ENCODE measurements at places on chromosomes 7 and 10.

DNA sequence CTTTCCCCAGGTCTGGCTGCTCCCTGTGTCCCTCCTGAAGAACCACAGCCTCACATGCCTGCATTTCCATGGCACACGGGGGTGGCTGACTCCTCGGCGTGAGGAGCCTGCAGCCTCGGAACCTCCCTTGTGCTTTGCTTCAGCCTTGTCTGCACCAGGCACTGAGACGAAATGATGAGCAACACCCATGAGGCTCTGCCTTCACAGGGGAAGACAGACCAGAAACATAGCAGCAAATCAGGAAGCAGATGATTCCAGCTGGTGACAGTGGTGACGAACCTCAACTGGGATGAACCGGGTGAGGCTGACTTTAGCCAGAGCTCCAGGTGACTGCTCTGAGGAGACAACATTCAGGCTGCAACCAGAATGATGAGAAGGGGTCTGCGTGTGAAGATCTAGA lies 84.5 kb upstream of the SMNDC1 start:
- no peak for DNase-seq

- no peak for DNase-seq
Observed at GRCh38 chr7:158414486-158414961, 173.1 kb downstream of the PTPRN2 start.

DNA sequence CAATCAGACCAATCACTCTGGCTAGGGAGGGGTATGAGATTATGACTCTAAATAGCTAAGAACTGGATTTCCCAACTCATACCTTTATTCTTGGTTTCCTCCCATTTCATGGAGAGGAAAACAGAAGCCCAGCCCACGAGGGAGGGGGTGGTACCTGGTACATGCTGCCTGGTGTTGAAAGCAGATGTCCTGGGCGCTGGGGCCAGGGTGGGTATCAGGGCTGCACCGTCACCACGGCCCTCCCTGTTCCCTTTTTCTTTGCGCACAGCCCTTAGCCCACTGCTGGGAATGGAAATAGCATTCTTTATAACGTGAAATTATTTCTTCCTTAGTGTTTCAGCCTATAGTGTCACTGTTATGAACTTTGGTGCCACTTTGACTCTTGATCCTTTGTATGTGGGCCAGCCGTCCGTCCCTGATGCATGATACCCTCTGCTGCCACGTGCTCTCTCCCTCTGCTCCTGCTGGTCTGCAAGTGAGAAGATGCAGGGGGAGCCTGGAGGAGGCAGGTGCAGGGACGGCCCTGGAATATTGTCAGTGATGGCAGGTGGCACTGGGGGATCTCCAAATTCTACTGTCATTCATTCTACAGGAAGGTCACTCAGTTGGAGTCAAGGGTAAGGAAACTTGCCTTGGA lies 158.5 kb downstream of the CDH23 start:
- no peak for DNase-seq

DNA sequence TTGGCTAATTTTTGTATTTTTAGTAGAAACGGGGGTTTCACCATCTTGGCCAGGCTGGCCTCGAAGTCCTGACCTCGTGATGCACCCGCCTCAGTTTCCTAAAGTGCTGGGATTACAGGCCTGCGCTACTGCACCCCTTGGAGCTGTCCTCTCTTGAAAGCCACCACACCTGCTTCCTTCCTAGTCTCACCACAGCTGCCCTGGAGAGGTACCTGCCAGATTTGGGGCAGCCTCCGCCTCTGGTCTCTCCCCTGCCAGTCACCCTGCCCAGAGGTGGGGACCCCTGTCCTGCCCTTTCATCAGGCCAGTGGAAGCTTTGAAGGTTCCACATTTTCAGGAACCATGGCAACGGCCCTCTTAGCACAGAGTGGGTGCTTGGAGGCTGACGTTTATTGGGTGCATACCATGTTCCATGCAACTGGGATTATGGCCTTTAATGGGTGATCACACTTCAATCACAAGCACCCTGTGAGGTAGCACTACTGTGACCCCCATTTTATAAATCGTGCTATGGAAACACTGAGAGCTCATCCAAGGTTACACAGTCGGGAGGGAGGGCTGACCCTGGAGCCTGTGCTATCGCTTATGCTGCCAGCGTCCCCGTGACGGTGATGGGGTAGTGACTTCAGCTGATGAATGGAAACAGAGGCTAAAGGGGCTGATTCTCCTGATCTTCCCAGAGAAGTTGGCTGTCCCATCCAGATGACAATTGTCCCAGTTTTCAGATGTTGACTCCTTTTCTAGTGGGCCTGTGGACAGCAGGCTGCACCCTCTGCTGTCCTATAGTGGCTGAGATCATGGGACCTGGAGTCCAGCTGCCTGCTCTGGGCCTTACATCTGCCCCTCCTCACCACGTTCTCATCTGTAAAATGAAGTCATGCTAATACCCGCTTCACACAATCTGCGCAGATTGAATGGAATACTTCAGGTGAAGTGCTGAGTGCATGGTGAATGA lies 11.5 kb upstream of the FGFR2 start:
- no peak for DNase-seq

DNA sequence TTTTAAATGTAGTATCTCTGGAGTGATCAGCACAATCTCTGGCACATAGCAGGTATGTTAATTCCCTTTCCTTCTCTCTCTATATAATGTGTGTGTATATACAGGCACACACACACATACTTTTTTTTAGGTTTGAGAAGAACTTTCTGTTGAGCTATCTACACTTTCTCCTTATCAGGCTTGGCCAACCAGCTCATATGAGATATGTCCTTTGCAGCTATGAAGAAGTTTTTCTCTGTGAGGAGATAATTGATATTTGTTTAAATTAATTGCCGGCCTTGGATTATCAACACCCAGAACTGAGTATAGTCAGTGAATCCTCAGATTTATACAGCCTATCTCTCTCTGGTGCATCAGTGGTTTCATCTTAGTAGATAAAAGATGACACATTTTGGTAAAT lies 2.3 kb upstream of the MCU start:
- no peak for DNase-seq

DNA sequence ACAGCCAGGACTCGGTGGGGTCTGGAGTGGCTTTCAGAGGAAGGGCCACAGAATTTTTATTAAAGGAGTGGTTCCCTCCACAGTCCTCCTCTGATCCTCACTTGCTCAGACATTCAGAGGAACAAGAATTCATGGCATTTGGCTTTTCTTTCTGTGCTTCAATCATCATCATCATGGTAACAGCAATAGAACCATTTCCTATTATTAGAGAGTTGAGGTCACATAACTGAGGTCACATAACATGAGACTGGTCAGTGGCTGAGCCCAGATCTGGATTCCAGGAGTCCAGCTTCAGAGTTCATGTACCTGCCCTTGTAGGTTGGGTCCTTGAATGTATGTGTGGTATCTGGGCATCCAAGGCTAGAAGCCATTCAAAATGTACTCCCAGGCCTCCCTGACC lies 177.3 kb upstream of the GRB10 start:
- no peak for DNase-seq

GRCh38 chr7:44608916-44609648 lies 2.7 kb downstream of the OGDH start:
- DNase-seq, result peak; percentile 60

Data from CD4-positive, alpha-beta T cell treated with Interleukin-21 for 1 hour (primary cell).